ENCODE measurements at places on chromosomes 6 and 20.

DNA sequence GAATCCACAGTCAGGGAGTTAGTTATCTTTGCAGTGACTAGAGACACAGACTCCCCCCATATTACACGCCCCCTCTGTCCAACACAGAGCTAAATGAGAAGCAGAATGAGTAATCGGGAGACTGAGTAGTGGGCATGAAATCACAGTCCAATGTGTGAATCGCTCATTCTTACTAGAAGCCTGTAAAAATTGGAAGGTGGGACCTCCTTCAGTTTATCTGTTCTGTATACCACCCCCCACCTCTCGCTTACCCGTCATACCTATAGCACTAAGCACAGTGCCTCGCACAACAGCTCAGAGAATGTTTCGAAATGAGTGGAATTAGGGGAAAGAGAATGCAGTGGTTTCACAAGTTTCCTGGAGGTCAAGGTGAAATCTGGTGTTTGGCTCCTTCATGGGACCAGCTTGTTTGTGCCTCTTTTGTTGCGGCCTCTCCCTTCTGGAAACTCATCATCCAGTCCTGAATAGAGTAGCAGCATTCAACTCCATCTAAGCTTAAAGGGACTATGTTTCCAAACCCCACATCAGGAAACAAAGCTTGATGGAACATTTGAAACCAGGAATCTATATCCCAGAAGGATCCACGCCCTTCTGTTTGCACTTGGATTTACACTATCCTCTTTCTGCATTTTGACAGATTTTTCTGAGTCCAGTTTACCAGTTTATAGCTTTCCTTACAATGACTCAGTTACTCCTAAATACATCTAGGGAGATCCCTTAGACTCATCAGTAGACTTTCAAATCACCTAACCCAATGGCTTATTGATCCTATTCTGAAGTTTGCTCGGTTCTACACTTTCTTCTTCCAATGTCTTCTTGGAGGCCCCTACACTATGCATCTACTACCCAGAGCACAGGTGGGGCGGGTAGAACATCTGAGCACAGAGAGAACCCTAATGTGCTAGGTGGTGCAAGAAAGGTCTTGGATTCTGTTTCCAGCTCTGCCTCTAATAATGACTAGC, 59.2 kb upstream of the PIM1 start:
- no peak for DNase-seq

DNA sequence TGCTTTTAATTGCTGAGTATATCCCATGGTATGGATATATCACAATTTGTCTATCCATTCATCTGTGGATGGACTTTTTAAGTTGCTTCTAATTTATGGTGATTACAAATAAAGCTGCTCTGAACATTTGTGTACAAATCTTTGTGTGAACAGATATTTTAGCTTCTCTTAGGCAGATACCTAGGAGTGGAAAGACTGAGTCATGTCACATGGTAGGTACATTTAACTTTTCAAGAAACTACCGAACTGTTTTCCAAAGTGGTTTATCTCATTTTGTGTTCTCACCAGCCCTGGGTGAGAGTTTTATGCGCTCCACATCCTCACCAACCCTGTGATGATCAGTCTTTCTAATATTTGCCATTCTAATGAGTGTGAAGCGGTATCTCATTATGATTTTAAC, 31.0 kb upstream of the ZNFX1 start:
- no peak for DNase-seq

- DNase-seq, result no peak
Observed at GRCh38 chr6:120378582-120379220, 955.6 kb downstream of the TBC1D32 start.

- DNase-seq, result no peak
Observed at GRCh38 chr6:127786109-127786508, 114.7 kb downstream of the THEMIS start.

All from NCI-H1930 (cell line).